Vagina (tissue), 2 donors: ENCODE measurements at places on chromosomes 1 and 21.

GRCh38 chr1:243475966-243476365 is 220.1 kb downstream of the SDCCAG8 start:
- no peak for DNase-seq

GRCh38 chr1:13956393-13956792 is 256.4 kb downstream of the PRDM2 start:
- DNase-seq = no peak

DNA sequence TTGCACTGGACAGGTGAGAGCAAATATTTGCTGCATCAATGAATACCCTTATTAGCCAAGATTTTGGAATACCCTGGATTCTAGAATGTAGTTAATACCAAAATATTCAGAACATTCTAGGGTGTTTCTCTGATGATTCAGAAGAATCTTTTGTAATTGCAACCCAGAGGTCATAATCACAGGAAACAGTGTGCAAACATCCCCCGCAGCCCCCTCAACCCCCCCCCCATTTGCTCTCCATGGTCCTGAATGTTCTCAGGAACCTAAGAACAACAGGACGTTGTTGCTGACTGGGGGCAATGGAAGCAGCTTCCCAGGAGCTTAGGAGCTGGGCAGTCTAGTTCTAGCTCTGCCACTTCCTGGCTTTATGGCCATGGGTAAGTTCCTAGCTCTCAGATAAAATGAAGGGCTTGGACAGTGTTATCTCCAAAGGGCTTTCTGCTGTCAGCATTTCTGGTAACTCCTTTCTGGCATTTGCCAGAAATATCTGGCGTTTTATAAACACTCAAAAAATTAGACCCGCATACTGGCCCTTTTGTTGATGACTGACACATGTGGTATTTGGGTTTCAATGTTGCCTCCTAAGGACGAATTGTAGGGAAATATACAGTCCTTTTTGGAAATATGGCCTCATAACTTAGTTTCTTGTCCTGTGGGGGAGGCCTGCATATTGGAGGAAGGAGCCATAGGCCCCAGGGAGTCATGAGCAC is 178.6 kb downstream of the RRAGC start:
- DNase-seq = peak; percentile 29

DNA sequence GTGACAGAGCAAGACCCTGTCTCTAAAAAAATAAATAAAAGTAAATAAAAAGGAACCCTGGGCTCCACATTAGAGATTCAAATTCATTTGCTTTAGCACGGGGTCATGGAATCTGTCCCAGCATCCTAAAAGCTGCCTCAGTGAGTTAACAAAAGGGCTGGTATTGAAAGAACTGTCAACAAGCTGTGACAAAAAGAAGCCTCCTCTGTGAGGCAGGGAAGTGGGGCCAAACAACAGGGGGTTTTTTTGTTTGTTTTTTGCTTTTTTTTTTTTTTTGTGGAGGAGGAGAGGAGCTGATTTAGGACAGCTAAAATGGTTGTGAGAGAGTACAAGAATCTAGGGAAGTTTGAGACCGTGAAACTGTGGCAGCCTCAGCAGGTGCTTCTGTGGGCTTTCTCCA is 115.7 kb downstream of the LIPI start:
- DNase-seq = peak; percentile 10

DNA sequence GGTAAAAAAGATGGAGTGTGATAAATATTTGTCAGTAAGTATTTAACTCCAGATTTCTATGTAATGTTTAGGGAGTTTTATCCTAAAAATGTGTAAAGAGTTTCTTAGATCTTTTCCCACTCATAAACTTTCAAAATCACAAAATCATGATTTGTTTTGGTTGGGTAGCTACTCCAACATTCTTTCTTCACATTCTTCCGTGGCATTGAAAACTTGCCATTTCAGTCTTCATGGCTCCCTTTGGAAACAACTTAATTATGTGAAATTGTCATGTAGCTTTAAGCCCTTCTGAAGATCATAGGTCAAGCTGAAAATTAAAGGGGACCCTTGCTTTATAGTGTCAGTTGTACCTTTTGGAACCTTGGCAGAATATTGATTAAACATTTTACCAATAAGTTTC is 73.2 kb downstream of the ADGRL2 start:
- DNase-seq = no peak

- no peak for DNase-seq
Measured at GRCh38 chr21:29654855-29655254, 284.9 kb downstream of the GRIK1 start.
